Adipose tissue (tissue), 3 donors: ENCODE measurements at places on chromosomes 11 and 22. TPM values are rescaled to one million over a fixed set of nuclear protein-coding genes. Genes with fewer than 3 reads are reported as not detected.

OR6T1 gene
- not detected for polyA plus RNA-seq

ACRV1 gene
- polyA plus RNA-seq: not detected

MIAT gene
- polyA plus RNA-seq: 0.29 TPM

PIH1D2 gene
- 0.86 TPM for polyA plus RNA-seq

PATL1 gene
- polyA plus RNA-seq: 16.8 TPM

CDCA5 gene
- 0.52 TPM for polyA plus RNA-seq

CD248 gene
- polyA plus RNA-seq: 22.3 TPM

RPS13 gene
- 1,986 TPM for polyA plus RNA-seq

TTLL12 gene
- polyA plus RNA-seq: 23.2 TPM

SOX10 gene
- 2.1 TPM for polyA plus RNA-seq

H19 gene
- polyA plus RNA-seq: 1,541 TPM
